ENCODE measurements at places on chromosomes 1 and 21.
A peak's percentile ranks its signal among the peaks of the same experiment; 100 is the strongest.

DNA sequence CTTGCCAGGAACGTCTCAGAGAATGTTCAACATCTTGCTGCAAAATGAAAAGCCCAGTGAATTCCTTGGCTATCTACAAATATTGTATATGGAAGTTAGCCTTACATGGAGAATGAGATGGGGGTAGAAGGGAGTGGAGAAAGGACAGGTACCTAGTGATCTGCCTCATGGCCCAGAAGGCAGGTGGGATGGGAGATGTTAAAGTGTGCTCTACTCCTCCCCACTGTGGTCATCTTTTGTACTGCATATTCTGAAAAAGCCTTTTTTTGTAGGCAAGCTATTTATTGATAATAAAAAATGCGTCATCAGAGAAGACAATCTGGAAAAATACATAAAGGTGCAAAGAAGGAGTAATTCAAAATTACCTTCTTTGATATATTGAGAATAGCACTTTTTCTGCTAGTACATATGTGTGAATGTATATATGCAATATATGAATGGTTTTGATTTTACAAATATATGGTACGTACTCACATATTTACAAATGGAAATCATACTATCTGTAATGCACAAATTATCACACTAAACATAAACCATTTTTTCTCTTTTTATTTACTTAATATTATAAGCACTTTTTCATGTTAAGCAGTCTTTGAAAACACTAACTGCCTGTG, 19.1 kb upstream of the SLC5A9 start:
- DNase-seq = peak; percentile 63

- peak; percentile 34 for DNase-seq
Observed at GRCh38 chr21:44846485-44847260, 26.8 kb downstream of the PTTG1IP start.

- DNase-seq = peak; percentile 58
Observed at GRCh38 chr1:240492832-240493440, 119.0 kb downstream of the GREM2 start.

- no peak for DNase-seq
Observed at GRCh38 chr1:237539055-237539454, 351.7 kb downstream of the ZP4 start.

- DNase-seq = no peak
Observed at GRCh38 chr1:171929121-171929520, 87.8 kb downstream of the DNM3 start.

DNA sequence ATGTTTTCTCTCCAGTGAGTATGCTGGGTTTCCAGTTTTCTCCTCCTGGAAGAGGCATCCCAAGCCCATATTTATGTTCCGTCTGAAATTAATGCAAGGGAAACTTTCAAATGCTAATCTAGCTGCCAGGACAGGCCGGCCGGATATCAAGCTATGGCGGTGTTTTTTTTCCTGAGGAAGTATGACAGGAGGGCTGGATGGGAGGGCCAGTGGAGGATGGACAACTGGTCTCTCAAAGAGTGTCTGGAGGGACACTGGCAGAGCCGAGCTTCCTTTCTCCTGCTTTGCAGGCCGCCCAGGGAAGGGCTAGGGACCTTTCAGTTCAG, 212.7 kb downstream of the TRABD2B start:
- no peak for DNase-seq

DNA sequence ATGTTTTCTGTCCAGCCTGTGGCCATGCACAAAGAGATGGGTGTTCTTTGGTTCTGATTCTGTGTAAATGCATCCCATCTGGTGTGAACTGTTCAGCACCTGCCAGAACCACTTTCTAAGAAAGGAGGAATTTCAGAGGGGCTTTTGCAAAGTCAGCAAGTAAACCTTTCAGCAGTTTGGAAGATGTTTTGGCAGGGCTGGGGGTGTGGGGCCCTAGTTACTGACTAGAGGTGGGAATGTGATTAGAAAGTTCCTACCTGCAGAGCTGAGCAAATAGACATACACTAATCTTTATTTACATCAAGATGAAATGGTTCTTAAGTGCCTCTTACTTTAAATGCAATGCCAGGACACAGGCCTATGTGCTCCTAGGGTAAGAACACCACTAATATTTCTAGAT, 378.1 kb upstream of the USP24 start:
- DNase-seq = no peak

GRCh38 chr1:183863852-183864251, 58.9 kb downstream of the RGL1 start:
- DNase-seq = no peak

DNA sequence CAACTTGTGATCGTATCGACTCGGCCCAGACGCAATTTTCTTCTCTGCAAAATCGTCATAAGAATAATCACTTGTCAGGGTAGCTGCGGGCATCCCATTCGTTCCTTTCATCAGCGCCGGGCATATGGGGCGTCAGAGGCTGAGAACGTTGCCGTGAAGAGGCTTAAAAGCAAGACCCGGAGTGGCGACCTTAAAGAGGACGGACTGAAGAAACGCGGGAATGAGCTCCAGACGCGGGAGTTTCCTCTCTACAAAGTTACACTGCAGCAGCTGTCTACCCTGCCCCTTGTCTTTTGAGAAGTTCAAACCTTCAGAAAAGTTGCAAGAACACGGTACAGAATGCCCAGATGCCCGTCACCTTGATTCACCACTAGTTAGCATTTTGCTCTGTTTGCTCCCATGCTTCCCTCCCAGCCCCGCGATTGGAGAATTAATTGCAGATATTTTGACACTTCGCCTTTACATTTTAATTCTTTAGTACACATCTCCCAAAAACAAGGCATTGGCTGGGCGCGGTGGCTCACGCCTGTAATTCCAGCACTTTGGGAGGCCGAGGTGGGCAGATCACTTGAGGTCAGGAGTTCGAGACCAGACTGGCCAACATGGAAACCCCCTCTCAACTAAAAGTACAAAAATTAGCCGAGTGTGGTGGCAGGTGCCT, 967 bp downstream of the CENPS start:
- DNase-seq = no peak

DNA sequence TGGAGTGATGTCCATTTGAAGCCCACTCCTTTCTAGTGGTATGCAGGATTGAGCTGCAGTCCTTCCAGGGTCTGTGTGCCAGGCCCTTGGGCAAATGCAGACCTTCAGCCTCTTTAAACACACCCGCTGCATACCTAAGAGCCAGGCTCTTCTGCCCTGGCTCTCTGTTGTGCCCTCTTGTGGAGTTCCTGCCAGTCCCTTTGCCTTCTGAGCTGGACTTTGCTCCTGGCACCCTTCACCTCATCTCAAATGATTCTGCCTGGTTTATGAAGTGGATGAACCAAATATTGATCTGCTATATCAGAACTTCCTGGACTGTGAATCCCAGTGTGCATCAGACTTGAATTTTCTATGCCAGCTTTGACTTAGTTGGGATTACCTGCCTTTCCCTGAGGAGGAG, 158.8 kb downstream of the URB2 start:
- DNase-seq = no peak

- no peak for DNase-seq
Observed at GRCh38 chr1:85460555-85461088, 4.3 kb downstream of the DDAH1 start.

GRCh38 chr1:37471345-37472231, 2.8 kb upstream of the ZC3H12A start:
- DNase-seq = peak; percentile 66

- DNase-seq = no peak
Observed at GRCh38 chr21:45448810-45449657, 44.1 kb downstream of the COL18A1 start.

GRCh38 chr1:211731456-211732292, 56.3 kb upstream of the NEK2 start:
- DNase-seq = no peak

GRCh38 chr1:109821221-109821669, 57.5 kb upstream of the EPS8L3 start:
- peak; percentile 40 for DNase-seq

DNA sequence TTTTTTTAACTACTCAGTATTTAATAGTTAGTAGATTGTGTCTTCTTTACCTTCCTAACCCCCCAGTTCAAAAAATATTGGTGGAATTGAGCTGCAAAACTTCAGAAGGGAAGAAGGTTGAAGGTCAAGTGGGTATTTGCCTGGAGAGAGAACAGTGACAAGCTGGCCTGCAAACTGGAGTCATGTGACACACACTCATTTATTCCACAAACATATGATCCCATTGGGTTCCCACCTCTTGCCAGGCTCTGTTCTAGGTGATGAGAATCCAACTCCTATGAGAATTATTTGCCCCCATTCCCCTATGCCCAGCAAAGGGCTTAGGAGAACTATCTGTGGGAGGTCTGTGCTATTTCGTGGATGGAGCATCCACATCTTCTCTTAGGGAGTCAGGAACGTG, 3.5 kb upstream of the PEF1 start:
- DNase-seq = no peak

- DNase-seq = no peak
Observed at GRCh38 chr1:211653959-211654496, 21.4 kb downstream of the NEK2 start.

- DNase-seq = no peak
Observed at GRCh38 chr1:59128239-59128736, 168.6 kb upstream of the FGGY start.

GRCh38 chr1:67898033-67898726, 64.9 kb upstream of the GNG12 start:
- DNase-seq = no peak

GRCh38 chr1:212139526-212140135, 104.1 kb downstream of the DTL start:
- no peak for DNase-seq

DNA sequence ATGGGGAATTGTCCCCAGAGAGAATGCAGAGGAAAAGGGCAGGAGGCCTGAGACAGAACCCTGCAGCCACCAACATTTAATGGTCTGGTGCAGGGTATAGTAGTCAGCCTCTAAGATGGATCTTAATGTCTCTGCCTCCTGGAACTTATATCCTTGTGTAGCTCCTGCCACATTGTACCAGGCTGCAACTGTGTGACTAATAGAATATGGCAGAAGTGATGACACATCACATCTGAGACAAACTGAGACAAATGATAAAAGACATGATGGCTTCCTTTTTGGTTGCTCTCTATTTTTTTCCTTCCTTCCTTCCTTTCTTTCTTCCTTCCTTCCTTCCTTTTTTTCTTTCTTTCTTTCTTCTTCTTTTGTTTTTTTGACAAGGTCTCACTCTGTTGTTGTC, 37.1 kb upstream of the CYP4B1 start:
- no peak for DNase-seq

GRCh38 chr1:48115835-48116234, 106.7 kb upstream of the SLC5A9 start:
- no peak for DNase-seq

DNA sequence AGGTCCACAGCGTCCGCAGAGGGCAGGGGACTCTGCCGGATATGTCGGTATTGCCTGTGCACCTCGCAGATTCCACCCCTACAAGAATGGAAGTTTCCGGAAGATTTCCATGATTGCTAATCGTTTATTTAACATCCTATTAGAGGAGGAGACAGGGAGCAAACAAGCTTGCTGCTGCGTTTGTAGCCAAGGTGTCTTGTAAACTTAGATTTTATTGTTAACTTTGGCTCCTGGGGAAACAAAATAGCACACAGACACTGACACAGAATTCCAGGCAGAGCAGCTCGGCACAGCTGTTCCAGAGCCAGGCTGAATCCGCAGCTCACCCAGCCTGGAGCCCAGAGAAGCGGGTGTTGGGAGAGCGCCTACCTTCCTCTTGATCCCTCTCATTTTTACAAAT, 75.7 kb downstream of the AJAP1 start:
- DNase-seq = no peak

- no peak for DNase-seq
Observed at GRCh38 chr1:232292239-232292638, 337.7 kb downstream of the SIPA1L2 start.

GRCh38 chr1:68328490-68328889, 96.2 kb upstream of the WLS start:
- no peak for DNase-seq

DNA sequence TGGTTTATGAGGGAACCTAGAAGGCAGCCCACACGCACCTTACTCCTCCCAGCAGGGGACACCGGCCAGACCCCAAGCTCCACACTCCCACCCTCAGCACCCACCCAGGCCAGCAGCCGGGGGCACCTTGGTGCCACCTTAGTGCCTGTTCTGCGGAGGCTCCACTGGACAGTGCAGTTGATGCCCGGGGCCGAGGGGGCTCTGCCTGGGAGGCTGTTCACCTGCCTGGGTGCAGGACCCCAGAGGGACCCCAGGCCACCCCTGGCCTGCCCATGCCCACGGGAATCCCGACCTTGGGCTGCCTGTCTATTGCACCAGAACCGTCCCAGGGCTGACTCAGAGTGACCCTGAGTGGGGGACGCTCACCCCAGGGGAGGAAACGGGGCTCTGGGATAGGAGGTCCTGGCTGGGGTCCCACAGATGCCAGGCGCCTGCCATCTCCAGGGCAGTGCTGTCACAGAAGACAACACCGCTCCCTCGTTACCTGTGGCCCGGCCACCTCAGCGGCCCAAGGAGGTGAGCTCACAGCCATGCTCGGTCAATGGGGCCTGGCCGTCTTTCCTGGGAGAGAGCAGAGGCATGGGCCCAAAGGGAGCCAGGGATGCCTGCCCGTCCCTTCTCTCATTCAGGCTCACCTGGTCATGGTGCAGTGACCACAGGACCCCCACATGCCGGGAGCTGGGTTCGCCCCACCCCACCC, 696 bp downstream of the SCNN1D start:
- DNase-seq = no peak

DNA sequence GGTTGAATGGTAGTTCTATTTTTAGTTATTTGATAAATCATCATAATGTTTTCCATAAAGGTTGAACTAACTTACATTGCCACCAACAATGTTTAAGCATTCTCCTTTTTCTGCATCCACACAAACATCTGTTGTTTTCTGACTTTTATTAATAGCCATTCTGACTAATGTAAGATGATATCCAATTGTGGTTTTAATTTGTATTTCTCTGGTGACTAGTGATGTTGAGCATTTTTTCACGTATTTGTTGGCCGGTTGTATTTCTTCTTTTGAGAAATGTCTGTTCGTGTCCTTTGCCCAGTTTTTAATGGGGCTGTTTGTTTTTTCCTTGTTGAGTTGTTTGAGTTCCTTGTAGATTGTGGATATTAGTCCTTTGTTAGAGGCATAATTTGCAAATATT, 24.6 kb upstream of the SLC35F3 start:
- DNase-seq = no peak

DNA sequence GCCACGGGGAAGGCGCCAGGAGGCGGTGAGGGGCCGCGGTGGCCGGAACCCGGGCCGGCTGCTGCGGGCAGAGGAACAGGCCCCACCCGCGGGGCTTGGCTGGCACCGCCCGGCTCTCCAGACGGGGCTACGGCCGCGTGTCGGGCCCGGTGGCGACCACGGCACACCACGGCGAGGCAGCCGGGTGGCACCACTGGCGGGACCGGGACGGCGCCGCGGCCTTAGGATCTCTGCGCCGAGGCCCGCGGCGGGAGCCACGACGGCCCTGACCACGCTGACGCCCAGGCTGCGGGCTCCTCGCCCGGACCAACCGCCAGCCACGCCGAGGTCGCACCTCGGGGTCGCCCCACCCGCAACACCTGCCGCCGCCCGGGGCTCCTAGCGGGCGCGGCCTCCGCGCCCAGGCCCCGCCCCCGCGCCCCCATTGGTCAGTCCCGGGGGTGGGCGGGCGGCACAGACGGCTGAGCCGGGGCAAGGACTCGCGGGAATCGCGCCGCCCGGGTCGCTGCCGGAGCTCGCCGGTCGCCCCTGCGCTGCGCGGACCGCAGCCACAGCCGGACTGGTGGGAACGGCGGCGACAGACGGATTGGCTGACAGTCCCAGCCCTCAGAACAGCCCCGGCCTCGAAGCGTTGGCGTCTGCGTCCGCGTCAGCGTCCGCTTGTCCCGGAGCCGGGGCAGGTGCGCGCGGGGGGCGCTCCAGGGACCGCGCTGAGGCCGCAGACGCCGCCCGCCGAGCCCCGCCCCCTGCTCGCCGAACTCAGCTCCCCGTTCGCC, at the start of gene BMP8A:
Gene BMP8A, plus strand, starts transcription at position 491 of the 776 bp plus-strand sequence. CDS start 356 bp downstream, outside the sequence.
- DNase-seq = peak; percentile 19

GRCh38 chr1:55725378-55725777, 510.2 kb upstream of the USP24 start:
- DNase-seq = no peak
